Psoas muscle (tissue), 8 donors: ENCODE measurements at places on chromosomes 6 and 20. TPM values are rescaled to one million over a fixed set of nuclear protein-coding genes. Genes with fewer than 3 reads are reported as not detected.

Gene PET117
- polyA plus RNA-seq, result 18.0 TPM

DNA sequence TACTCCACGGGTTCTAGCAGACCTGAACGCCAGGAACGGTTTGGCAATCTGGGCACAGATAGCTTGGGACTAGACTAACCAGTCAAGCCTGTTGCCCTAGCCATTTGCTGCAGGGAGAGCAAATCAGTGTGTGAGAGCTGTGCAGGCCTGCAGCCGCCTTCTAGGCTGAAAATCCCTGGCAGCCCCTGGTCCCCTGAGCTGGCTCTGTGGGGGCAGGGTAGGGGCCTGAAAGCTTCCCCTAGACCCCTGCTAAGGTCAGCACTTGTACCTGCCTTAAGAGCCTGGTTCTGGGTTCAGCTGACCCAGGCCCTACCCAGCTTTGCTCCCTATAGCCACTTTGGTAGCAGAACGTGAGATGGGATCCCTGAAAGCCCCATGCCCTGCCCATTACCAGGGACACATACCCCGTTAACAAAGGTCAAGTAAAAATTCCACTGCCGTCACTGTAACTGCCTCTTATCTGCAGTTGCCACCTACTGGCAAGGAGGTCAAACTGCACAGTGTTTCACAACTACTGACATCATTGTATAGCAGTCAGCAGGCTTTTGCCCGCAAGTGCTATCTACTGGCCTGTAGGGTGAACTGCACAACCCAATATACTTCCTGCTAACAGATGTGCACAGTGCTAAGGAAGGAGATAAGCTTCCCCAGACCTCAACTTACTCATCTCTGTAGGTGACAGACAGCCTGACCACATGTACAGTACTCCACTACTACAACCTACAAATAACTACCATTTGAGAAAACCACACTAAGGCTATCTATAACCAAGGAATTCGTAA lies 95.1 kb upstream of the OLIG3 start:
- DNase-seq, result no peak

DNA sequence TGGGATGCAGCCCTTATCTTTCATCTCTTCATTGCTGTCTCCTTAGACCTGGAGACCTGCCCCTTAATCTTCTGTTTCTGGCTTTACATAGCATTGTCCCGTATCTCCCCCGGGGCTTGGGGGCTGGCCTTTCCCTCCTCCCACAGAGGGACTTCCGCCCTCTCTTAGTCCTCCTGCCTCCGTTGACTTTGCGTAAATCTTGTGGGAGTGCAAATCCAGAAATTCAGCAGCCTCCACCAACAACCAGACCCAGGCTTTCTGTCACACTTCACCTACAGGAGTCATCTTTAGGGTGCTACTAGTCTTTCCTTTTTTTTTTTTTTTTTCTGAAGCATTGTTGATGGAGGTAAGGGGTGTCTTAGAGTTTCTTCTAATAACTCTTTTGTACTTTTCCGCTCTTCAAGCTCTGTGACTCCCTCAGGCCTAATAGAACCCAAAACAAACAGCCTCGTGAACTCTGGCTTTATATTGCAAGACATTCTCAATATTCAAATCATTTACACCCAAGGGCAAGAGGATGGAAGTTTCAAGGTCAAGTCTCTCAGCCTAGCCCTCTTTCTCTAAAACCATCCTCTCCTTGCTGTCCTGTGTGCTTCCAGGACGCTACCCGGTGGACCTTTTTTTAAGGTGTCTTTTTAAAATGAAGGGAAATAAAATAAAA lies 66.2 kb downstream of the RREB1 start:
- no peak for DNase-seq

GRCh38 chr6:92688342-92688741 lies 731.0 kb downstream of the EPHA7 start:
- DNase-seq, result no peak

DNA sequence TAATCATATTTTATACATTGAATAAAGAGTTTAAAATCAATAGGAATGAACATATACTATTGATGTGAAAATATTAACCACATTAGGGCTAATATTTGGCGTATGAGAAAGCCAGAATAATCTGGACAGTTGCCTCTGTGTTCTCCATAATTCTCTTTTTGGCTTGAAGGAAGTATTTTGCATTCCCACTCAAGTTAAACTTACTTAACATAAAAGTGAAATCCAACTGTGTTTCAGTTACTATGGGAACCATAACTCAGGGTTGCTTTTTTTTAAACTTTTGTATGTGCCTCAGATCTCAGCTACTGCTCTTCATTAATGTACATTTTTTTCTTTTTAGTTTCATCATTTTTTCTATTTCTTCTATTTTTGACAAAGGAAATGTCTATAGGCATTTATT lies 479.8 kb downstream of the NKAIN2 start:
- DNase-seq, result no peak

Gene CD109
- 0.51 TPM for polyA plus RNA-seq
